ENCODE measurements at places on chromosomes 1 and 21. TPM values are rescaled to one million over a fixed set of nuclear protein-coding genes. Genes with fewer than 3 reads are reported as not detected.

CD55 gene
- total RNA-seq, result 84.0 TPM

- no peaks in the 10 kb centered on the region for H3K36me3 ChIP-seq
- H3K4me3 ChIP-seq, result no peak overlapping the region
- peaks cover 8% of the 10 kb centered on the region for H3K27me3 ChIP-seq
Measured at GRCh38 chr1:228828151-228828550, 92.9 kb downstream of the RHOU start.

DNA sequence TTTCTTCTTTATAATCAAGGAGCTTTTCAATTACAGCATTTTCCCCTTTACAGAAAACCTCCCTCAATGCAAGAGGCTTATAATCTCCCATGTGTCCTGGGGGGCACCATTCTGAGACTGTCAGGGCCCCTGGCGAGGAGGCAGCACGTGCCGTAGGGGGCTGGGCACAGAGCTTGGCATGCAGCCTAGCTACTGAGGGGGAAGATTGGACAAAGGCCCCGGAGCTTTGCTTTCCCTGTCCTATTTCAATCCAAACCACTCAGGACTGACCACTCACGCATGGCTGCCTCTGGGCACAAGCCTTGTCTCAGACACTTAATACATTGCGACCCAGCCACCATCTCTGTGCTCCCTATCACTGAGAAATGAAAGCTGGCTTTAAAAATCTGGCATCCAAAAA lies 2.8 kb upstream of the RAP1GAP start:
- H3K4me3 ChIP-seq, result no peak overlapping the region
- no peak overlapping the region for H3K27ac ChIP-seq
- H3K36me3 ChIP-seq, result no peaks in the 10 kb centered on the region
- DNase-seq, result no peak
- H3K4me1 ChIP-seq, result no peaks in the 10 kb centered on the region

- no peaks in the 10 kb centered on the region for H3K4me1 ChIP-seq
- H3K27me3 ChIP-seq, result no peaks in the 10 kb centered on the region
- no peaks in the 10 kb centered on the region for H3K36me3 ChIP-seq
- H3K27ac ChIP-seq, result no peak overlapping the region
Measured at GRCh38 chr1:186187601-186188000, 187.5 kb downstream of the TPR start.

GRCh38 chr1:8646189-8646588 lies 171.3 kb downstream of the RERE start:
- H3K36me3 ChIP-seq, result no peaks in the 10 kb centered on the region
- H3K4me1 ChIP-seq, result peaks cover 34% of the 10 kb centered on the region
- no peak overlapping the region for H3K27ac ChIP-seq
- H3K4me3 ChIP-seq, result no peak overlapping the region
- H3K27me3 ChIP-seq, result no peaks in the 10 kb centered on the region

PLCH2 gene
- 5.5 TPM for total RNA-seq

FOXD2 gene
- total RNA-seq, result 0.33 TPM

DNA sequence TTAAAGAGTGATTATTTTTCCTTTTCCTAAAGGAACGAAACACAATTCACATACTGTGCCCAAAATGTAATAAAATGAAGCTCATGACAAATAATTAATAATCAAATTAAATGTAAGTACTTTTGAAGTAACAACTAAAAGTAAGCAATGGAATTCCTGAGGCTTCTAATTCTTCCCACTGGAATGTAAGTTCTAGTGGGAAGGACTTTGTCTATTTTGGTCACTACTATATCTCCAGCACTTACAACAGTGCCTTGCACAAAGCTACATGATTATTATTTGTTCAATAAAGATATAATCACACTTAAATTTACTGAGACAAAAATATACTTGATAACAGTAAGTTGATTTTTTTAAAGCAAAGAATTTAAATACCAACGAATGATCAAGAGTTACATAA lies 128.8 kb downstream of the COQ8A start:
- H3K27me3 ChIP-seq, result peaks cover 33% of the 10 kb centered on the region
- H3K27ac ChIP-seq, result no peak overlapping the region
- no peak for DNase-seq
- H3K4me3 ChIP-seq, result no peak overlapping the region
- H3K4me1 ChIP-seq, result no peaks in the 10 kb centered on the region

GRCh38 chr1:223224465-223224864 lies 81.4 kb upstream of the TLR5 start:
- H3K4me1 ChIP-seq, result peaks cover 6% of the 10 kb centered on the region
- no peaks in the 10 kb centered on the region for H3K36me3 ChIP-seq
- H3K27me3 ChIP-seq, result peaks cover 15% of the 10 kb centered on the region
- no peak overlapping the region for H3K4me3 ChIP-seq
- DNase-seq, result no peak
- no peak overlapping the region for H3K27ac ChIP-seq

DNA sequence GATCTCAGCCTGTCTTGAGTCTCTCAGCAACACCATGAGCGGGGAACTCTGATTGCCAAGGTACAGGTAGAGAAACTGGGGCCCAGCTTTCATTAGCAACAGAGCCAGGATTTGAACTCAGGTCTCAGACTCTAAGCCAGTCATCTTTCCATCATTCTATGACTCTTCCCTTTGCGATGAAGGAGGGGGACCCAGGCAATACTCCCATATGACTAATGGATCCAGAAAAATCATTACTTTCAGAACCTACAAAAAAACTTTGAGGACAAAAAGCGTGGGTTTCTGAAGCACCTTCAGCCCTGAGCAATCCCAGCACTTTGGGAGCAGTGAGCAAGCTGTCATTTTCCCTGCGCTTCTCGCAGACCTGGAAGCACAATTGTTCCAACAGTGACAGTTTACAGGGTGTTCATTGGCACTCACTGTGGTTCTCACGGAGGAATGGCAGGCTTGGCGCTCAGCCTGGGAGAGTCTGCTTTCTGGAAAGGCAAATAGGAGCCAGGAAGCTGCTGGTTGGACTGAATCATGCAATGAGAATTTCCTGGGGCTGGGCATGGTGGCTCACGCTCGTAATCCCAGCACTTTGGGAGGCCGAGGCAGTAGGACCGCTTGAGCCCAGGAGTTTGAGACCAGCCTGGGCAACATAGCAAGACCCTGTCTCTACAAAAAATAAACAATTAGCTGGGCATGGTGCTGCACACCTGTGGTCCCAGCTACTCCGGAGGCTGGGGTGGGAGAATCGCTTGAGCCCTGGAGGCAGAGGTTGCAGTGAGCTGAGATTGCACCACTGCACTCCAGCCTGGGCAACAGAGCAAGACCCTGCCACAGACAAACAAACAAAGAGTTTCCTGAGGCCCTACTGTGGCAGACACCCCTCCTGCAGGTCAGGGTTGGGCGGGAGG lies 40.1 kb downstream of the SLC2A7 start:
- no peaks in the 10 kb centered on the region for H3K27me3 ChIP-seq
- H3K36me3 ChIP-seq, result no peaks in the 10 kb centered on the region
- H3K4me3 ChIP-seq, result no peak overlapping the region

AMPD2 gene
- 144 TPM for total RNA-seq

Measured in natural killer cell treated with Interleukin-12 subunit alpha and Interleukin-12 subunit beta and Interleukin-15 and Interleukin-18, amount 100 ng/mL, for 72 hours (primary cell).